Activated CD4-positive, alpha-beta T cell treated with anti-CD3 and anti-CD28 coated beads for 36 hours (primary cell): ENCODE measurements at places on chromosomes 1 and 21. TPM values are rescaled to one million over a fixed set of nuclear protein-coding genes. Genes with fewer than 3 reads are reported as not detected.

The TMEM81 gene
- total RNA-seq: 1.9 TPM

The GJA8 gene
- not detected for total RNA-seq

The BLACAT1 gene
- total RNA-seq: 0.32 TPM

The CFHR5 gene
- not detected for total RNA-seq

The ARTN gene
- 0.26 TPM for total RNA-seq

The KPRP gene
- not detected for total RNA-seq

DNA sequence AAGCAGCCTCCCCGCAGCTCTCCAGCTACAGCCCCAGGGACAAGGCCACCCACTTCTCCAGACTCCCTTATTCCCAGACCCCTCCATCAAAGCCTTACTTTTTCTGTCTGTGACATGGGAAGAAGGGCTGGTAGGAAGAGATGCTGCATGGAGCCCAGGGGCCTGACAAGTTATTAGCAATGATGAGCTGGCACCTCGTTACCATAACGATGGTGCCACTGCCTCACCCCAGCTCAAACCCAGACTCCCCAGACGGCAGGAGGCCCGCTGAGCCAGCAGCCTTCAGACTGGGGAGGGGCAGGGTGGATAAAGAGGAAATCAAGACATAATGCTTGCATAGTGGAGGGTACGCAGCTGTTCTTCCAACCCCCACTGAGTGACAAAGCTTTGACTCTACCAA lies 3.3 kb downstream of the DLGAP3 start:
- DNase-seq: no peak

DNA sequence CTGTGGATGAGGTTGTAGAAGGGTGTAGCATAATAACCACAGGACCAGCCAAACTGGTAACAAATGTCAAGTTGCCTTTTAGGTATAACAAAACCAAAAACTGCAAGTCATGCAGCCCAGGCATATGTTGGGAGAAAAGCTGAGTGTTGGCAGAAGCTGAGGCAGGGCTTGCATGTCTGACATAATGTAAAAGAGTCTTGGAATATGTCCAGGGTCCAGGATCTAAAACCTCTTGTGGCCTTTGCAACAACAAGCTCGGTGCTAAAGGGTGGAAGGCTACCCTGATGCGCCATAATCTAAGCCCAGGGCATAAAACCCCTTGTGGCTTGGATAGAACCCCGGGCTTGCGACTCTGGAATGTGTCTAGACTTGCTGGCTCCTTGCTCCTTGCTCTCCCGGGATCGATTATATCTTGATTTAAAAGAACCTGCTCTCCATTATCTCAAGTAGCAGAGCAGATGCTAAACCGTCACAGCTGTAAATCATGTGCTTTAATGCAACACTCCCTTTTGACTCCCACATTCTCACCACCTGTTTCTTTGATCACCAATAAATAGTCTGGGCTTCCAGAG lies 26.5 kb upstream of the SLC35A3 start:
- no peak for DNase-seq

- DNase-seq: no peak
These were observed 65.5 kb downstream of the PRRX1 start for GRCh38 chr1:170729225-170730002.

- peak; percentile 50 for DNase-seq
These were observed 601.7 kb downstream of the NPHP4 start for GRCh38 chr1:5390504-5390903.

GRCh38 chr1:200029035-200029821 lies 1.7 kb downstream of the NR5A2 start:
- peak; percentile 44 for DNase-seq

DNA sequence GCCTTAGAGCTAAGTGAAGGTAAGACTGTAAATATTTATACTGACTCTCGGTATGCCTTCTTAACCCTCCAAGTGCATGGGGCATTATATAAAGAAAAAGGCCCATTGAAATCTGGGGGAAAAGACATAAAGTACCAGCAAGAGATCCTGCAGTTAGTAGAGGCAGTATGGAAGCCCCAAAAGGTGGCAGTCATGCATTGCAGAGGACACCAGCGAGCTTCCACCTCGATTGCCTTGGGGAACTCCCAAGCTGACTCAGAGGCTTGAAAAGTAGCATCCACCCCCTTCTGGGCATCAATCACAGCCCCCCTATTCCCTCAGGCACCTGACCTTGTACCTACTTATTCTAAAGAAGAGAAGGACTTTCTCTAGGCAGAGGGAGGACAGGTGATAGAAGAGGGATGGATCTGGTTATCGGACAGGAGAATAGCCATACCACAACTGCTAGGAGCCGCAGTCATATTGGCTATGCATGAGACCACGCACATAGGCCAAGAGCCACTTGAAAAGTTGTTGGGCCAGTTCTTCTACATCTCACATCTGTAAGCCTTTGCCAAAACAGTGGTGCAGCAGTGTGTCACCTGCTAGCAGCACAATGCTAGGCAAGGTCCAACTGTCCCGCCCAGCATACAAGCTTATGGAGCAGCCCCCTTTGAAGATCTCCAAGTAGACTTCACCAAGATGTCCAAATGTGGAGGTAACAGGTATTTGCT lies 19.4 kb downstream of the PLA2G2F start:
- DNase-seq: peak; percentile 44

GRCh38 chr21:27466140-27466539 lies 499.3 kb upstream of the ADAMTS5 start:
- no peak for DNase-seq

GRCh38 chr1:84442256-84442655 lies 36.8 kb upstream of the RPF1 start:
- DNase-seq: no peak

DNA sequence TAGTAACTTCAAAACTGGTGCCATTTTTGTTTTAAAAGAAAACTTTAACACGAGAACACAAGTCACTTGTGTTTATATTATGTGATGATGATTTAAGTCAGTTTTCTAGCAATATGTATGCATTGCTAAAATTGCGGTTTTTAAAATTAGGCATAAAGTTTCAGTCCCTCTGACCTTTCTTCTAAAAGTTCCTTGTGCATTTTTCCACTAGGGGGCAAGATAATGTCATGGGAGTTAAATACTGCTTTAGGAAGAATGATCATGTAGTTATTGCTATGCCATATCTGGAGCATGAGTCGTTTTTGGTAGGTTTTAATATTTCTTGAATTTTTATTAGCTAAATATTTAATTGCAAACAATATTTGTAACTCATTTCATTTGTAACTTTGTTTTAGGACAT lies 10.7 kb downstream of the CDC7 start:
- DNase-seq: no peak

- no peak for DNase-seq
These were observed 82.9 kb downstream of the CENPF start for GRCh38 chr1:214685906-214686305.

DNA sequence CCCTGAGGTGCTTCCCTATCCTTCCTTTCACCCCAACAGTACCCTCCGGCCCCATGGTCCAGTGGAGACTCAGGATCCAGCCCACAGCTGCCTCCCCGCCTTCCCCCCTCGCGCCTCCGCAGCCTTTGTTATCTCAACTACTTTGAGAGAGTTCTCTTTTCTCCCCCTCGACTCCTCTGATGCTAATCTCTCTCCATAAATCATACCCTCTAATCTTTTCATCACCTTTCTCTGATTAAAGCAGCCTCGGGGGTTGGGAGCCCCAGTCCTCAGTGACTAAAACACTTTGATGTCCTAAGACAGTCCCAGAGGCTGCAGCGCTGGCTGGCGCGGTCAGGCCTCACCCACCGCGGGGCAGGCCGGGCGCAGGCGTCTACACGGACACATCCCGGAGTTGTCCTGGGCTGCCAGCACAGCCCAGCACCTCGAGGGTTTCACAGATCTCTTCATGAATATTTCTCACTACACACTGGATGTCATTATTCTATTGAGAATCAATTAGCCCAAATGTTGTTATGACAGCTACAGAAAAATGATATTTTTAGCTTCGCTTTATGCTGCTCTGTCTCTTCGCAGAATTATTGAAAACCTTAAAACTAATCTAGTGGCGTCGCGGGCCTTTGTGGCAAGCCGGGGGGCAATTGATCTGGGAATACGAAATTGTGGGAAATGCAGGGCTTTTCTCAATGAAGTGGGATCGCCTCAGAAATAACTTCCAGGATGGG lies 289.5 kb downstream of the RRAGC start:
- no peak for DNase-seq
